ENCODE measurements at places on chromosomes 11 and 22.
A peak's percentile ranks its signal among the peaks of the same experiment; 100 is the strongest.

- no peak for DNase-seq
Measured at GRCh38 chr22:27609451-27609888, 192.1 kb downstream of the MN1 start.

- no peak for DNase-seq
Measured at GRCh38 chr22:26684168-26684567, 26.8 kb downstream of the MIAT start.

- DNase-seq: no peak
Measured at GRCh38 chr11:26319906-26320305, 12.0 kb upstream of the ANO3 start.

DNA sequence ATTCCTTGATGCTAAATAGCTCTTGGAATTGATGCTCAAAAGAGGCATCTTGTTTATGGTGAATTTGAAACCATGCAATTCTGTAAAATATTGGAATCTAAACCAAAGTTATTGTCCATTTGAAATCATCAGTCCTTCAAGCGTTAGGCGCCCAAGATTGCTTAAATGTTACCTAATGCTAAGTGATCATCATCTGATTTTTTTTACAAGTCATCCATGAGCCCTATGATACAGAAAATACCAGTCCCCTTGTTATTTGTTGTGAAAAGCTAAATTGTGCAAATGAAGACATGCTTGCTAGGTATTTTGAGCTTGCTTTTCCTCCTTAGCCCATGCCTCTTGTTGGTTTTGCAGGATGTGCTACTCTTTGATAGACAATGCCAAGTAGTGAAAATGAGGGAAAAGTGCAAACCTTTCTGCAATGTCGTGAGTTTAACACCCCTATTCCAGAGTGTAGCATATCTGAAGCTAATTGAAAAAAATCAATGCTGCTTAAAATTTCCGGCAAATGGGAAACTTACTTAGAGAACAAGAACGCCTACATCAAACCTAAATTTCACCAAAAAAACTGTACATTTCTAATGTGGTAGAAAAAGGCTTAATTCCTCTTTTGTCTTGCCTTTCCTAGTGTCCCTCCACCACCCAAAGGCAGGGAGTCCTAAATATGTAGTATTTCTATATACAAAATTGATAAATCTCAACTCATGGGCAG is 1.9 kb downstream of the GRK3 start:
- no peak for DNase-seq

GRCh38 chr11:75241906-75242644 is 1.5 kb downstream of the TPBGL start:
- DNase-seq: peak; percentile 56

DNA sequence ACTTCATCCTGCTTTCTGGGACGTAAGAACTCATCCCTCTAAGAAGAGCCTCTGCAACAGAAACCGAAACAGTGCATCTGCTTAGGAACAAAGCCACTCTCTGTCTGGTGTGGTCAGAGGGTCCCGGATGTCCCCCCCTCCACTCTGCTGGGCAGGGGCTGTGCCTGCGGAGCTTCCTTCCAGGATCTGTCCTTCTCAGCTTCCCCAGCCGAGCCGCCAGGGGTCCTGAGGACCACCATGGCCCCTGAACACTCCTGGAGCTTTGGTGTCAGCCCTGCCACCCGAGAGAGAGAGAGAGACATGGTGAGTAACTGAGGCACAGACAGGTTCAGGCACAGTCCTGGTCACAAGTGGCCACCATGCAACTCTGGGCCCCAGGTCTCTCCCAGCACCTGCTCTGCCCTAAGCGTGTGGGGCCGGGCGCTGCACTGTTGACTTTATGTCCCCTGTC is 24.4 kb upstream of the MGAT3 start:
- no peak for DNase-seq

DNA sequence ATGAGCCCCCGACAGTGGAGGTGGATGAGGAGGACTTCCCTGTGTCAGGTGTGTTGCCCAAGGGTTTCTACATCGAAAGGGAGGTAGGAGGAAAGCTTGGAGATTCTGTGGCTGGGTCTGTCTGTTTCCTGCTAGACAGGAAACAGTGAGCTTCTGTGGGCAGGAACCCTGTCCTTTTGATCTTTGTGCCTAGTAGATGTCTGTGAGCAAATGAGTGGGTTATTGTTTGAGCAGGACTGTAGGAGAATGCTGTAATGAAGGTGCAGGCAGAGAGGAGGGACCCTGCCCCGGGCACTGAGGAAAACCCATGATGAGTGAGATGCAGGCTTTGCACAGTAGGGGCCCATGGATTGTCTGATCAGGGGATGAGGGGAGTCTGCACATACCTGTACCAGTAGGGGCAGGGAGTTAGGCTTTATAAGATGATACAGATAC is 14.0 kb downstream of the USP35 start:
- DNase-seq: no peak

DNA sequence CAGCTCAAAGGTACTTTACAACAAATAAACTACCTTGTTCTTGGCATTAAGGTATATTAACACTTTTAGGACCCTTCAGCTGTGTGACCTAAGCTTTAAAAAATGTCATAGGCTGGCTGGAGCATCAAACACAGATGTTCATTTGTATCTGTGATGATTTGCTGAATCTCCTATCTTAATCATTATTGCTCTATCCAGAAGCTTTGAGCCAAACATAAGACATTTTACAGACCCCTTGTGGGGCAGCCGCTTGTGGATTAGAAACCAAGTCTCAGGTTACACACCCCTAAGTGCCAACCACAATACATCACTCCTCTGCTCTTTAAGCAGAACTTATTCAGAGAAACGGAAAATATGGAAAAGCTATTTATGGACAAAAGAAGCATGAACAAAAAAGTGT is 394.2 kb upstream of the CCDC90B start:
- DNase-seq: peak; percentile 21

GRCh38 chr22:39266398-39267030 is 21.7 kb upstream of the PDGFB start:
- no peak for DNase-seq

DNA sequence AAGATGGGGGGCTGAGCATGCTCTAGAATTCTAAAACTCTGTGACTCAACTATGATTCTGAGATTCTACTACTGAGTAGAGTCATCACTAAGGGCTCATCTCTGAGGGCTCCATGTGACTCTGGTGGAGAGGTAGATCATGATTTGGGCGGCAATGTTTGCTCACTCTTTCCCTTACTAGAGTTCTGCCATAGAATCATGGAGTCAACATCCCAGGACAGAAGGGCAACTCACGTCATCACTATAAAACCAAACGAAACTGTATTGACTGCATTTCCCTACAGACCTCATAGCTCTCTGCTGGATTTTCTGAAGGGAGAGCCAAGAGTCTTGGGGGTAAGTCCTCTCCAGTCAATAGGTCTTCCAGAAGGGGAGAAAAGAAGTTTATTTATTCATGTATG is at the start of gene MS4A14:
Gene MS4A14, plus strand, starts transcription at position 78 of the 400 bp plus-strand sequence. Its CDS starts 120 bp downstream, at position 198.
- no peak for DNase-seq

- no peak for DNase-seq
Measured at GRCh38 chr11:104619751-104620150, 278.5 kb downstream of the CASP12 start.

DNA sequence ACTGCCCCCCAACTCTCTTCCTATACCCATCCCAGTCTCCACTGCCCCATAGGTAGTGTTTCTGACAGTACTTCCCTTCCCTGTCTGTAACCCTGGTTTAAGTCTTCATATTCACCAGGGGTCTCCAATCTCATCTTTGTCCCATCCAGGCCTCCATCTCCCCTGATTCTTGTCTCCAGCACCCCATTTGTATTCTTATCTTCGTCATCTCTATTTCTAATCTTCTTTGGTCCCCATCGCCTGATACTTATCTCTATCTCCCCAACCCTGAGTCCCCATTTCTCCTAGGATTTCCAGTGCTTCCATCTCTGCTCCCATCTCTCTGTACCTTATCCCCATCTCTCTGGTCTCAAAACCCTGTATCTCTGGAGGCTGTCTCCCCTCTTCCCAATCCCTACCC is 1.8 kb downstream of the PHOX2A start:
- DNase-seq: no peak

DNA sequence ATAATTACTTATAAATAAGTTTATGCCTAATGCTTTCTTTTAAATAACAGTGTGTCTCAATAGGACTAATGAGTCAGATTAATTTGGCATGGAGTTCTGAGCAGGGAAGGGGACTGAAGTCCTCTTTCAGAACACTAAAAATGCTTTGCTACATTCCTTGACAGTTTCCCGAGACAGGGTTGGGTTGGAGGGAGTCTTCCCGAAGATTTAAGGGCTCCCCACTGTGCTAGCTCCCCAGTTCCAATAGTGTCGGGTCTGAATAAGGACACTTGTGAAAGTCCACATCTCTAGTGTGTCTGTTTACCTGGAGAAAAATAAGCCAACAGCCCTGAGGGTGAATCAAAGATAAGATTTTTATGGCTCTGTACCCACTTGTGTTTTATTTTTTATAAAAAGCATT is 41.8 kb upstream of the HSD17B12 start:
- no peak for DNase-seq

All from NCI-H1436 (cell line).